ENCODE measurements at places on chromosomes 11 and 22.

GRCh38 chr22:18012531-18012930 lies 11.8 kb downstream of the MICAL3 start:
- no peak for DNase-seq

DNA sequence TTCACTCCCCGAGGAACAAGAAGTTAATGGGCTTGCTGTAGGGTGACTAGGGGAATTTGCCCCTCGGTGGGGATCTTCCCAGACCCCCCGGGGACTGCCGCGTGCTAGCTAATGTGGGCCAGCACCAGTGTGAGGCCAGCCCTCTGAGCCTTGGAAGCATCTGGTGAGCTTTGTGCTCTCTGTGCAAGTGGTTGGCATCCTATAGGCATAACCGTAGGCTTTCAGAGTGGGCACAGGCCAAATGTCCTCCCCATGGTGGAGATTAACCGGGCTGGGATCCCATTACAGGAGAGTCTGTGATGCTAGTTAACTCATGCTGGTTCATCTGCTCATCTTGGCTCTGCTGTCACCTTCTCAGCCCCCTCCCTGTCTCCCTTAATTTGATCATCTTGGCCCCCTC lies 125.7 kb downstream of the TRIM29 start:
- no peak for DNase-seq

- DNase-seq, result no peak
These were observed 442.9 kb downstream of the INSC start for GRCh38 chr11:15557457-15558230.

GRCh38 chr11:112156956-112157766 lies 6.7 kb downstream of the IL18 start:
- DNase-seq, result no peak

- no peak for DNase-seq
These were observed 101.2 kb upstream of the TIMP3 start for GRCh38 chr22:32700191-32700882.

DNA sequence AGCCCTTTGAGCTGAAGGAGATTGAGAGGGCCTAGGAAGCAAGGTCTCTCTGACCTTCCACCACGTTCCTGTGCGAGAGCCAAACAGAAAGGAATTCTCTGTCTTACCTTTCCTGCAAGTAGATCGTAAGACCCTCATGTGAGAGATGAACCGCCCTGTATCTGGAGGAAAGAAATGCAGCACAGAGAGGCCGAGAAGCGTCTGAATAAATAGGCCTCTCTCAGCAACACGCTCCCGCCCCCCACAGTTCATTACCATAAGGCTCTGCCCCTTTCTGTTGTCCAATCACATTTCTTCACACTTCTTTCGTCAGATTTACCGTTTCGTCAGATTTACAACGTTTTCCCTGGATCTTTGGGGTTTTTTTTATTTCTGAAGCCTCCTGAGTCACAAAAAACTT lies 90.3 kb downstream of the BLID start:
- no peak for DNase-seq

DNA sequence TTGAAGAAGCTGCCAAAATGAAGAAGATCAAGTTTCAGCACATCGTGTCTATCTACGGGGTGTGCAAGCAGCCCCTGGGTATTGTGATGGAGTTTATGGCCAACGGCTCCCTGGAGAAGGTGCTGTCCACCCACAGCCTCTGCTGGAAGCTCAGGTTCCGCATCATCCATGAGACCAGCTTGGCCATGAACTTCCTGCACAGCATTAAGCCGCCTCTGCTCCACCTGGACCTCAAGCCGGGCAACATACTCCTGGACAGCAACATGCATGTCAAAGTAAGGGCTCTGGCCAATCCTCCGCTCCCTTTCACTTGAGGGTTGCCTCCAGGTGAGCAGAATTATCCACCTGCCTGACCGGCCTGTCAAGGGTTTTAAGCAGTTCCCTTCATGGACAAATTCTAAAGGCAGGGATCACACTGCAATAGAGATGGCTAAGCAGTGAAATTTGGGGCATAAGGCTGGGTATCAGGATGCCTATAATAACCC lies 6.0 kb downstream of the ANKK1 start:
- DNase-seq, result no peak

- DNase-seq, result no peak
These were observed 6.7 kb downstream of the LZTR1 start for GRCh38 chr22:20988573-20989322.

DNA sequence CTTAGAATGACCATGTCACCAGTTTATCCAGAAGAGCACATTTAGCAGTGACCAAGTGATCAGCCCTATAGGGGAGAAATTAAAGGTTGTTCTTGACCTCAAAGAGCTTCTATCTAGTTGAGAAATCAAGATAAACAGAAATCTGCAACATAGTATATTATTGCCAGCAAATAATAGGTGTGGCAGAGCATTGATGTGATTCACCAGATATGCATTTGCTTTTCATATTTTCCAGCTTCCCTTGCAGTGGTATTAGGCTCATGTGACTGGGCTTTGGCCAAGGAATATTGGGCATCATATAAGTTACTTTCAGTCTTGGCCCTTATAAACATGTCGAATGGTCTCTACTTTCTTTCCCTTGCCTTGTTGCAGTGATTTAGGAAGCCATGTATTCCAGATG lies 34.5 kb downstream of the COMMD9 start:
- no peak for DNase-seq

GRCh38 chr11:81026032-81026431 lies 1585.2 kb upstream of the TENM4 start:
- DNase-seq, result no peak

DNA sequence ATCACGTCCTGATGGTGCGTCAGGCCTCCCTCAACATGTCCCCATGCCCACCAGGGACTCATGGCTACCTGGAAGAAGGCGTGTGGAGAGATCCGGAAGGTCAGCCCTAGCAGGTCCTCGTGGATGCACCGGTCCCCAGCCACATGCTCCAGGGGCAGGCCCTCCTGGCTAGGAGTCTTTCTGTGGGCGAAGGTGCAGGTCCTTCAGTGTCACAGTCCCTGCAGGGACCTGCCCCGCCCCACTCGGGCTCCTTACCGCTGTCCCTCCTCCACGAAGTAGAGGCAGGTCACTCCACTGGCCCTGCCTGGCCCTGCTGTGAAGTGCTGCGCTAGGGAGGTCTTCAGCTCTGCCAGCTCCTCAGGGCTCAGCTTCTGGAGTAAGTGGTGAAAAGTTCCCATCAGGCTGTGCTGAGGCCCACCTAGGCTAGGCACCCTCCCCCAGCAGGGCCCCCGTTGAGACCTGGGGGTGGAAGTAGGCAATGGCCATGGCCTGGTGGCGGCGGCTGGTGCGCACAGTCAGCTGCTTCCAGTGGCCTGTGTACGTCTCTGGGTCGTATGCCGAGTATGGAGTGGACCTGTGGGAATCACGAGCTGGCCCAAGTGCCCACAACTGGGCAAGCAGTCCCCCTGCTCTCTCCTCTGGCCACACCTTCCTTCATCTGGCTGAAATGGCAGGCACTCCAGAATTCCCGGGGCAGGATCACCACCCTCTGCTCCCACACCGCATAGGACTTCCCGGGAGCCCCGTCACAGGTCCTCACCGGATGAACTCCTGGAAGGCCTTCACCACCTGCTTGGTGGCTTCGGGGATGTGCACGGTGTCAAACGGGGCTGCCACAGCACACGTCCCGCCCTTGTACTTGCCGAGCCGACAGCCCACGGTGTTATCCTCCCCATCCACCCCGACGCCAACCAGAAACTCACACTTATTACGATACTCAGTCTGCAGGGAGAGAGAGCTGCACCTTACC lies 1.1 kb upstream of the RANBP1 start:
- no peak for DNase-seq

DNA sequence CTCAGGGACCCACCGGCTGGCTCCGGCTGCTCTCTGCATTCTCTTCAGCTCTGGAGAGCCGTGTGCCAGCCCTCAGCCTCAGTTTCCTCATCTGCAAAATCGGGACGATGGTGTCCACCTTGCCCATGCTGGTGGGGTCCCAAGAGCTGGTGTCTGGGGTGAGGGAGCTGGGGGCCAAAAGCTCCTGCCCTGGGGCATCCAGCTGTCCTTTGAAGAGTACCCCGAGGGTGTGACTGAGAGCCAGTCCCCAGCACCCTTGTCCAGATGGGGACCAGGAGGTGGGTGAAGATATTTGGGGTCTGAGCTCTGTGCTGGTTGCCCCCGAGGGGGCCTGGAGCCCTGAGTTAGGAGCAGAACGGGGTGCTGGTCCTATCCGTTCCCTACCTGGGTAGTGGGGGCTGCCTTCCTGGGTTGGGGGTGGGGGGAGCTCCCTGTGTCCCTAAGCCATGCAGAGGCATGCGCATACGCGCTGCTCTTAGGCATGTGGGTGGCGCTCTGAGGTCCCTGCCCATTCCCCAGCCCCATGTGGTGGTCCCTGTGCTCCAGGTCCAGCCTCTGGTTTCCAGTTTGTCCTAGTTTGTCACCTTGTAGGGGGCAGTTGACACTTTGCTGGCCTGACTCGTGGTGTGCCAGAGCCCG lies 4.9 kb downstream of the LRP5 start:
- no peak for DNase-seq

DNA sequence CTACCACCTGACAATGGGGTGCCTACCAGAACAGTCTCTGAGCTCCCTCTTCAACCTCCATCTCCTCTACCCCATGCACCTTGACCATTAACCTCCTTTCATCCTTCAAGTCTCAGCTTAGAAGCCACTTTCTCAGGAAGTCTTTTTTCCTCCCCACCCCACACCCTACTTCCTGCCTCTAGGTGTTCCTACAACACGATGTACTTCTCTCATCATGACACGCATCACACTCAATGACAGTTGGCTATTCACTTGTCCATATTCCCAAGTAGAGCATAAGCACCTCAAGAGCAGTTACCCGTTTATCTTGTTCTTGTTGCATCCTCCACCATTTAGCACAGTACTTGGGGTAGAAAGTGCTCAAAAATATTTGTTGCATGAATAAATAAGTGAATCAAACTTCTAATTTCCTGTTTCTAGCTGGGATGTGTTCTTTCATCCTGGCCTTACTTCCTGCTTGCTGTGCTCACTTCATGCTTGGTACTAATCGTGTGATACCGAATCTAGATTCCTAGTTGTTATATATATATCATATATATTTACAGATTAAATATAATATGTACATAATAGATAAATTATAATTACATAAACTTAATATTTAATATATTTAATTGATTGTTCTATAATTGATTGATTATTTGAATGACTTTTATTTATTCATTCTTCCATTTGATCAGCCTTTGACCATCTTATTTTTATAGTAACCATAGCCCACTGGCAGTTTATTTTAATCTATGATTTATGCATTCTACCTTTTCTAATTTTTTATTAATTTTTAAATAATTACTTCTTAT lies 177.5 kb upstream of the TMEM45B start:
- no peak for DNase-seq

DNA sequence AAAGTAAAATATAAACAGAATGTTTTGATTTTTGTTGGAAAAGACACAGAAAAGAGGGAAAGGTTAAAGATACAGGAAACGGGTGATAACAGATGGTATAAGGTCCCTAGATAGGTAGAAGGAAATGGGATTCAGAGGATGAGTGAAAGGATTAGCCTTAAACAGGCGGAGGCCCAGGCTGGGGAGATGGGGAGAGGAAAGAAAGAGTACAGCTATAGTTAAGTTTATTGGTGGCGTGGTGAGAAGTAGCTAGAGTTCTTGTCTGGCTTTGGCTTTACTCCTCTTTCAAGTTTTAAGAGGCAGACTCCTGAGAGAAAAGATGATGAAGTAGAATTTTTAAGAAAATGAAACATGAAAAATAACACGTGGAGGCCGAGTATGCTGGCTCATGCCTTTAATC lies 13.7 kb downstream of the ZBTB44 start:
- no peak for DNase-seq

DNA sequence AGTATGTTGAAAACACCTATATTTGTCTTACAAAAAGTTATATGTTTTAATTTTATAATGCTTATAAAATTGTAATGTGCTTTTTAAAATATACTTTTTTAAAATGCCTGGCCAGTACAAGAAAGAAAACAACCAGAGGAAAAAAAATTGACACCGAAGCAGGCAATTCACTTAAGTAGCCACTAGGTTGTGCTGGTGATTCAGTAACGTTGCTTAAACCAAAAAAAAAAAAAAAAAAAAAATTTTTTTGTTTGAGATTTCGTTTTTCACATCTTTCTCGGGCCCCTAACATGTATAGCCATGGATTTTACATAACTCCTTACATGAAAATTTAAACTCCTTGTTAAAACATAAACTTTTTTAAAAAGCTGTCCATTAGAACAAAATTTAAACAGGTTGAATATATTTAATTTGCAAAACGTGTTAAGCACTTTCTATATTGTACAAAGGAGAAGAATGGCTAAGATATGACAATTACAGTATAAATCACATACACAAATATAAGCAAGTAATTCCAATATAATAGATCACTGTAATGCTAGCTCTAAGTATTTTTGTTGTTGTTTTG lies 9.2 kb downstream of the OR8B4 start:
- DNase-seq, result peak; percentile 12

DNA sequence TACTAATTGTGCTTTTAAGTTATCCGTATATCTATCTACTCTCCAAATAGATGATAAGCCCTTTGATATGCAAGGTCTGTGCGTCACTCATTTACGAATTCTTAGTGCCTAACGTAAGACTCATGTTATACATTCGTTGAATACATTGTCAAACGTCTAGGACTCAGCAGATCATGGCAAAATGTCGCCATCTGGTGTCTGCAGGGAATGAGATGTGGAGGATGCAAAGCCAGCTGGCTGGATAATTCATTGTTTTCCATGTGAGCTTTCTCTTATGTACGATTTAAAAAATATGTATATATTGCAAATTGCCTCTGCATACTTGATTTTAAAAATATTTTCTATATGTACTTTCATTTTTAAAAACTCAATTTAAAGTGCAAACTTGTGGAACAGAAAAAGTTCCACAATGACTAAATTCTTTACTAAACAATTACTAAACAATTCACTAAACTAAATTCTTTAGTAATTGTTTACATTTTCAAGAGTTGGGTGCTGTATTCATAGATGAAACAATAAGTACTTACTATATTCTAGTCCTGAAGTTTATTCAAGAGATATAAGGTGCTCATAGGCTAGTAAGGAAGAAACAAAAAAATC lies 33.8 kb downstream of the ZNF202 start:
- peak; percentile 19 for DNase-seq

- no peak for DNase-seq
These were observed 71.2 kb upstream of the WNT11 start for GRCh38 chr11:76277298-76278175.

DNA sequence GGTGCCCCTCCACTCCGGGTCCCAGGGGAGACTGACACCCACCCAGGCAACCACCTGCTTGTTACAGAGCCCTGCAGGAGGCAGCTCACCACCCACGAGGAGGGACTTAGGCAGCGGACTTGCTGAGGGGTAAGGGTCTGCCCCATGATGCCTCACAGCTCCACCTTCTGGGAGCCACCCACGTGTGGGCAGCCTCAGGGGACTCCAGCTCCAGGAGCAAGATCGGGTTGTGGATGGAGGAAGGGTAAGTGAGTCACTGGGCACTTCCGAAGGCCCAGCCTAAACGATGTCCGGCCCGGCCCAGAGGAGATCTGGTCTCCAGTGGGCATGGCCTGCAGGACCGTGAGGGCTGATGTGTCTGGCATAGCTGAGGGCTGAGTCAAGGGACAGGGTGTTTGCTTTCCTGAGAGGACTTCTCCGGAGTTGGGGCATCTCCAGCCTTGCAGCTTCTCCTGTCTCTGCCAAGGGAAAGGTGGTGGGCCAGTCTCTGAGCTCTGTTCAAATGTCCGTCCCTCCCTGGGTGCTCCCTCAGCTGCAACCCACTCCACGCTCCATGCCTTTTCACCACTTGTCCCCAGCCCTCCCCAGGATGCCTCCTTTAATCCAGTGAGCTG lies 32.3 kb upstream of the P2RY2 start:
- DNase-seq, result no peak
